ENCODE measurements at places on chromosomes 3 and 15.

GRCh38 chr15:33304924-33305323 is 5.8 kb upstream of the RYR3 start:
- DNase-seq: no peak

GRCh38 chr15:39898317-39898716 is 21.7 kb downstream of the GPR176 start:
- no peak for DNase-seq

- no peak for DNase-seq
Measured at GRCh38 chr15:80384432-80384831, 19.8 kb upstream of the ARNT2 start.

GRCh38 chr3:127025456-127025855 is 42.5 kb downstream of the PLXNA1 start:
- no peak for DNase-seq

- DNase-seq: no peak
Measured at GRCh38 chr3:8441969-8442559, 59.6 kb upstream of the LMCD1 start.

GRCh38 chr15:101320501-101321052 is 25.5 kb upstream of the SNRPA1 start:
- no peak for DNase-seq

DNA sequence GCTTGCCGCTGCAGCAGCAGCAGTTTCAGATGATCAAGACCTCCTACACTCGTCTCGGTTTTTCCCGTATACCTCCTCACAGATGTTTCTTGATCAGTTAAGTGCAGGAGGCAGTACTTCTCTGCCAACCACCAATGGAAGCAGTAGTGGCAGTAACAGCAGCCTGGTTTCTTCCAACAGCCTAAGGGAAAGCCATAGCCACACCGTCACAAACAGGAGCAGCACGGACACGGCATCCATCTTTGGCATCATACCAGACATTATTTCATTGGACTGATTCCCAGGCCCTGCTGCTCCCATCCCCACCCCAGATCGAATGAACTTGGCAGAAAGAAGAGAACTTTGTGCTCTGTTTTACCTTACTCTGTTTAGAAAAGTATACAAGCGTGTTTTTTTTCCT is 17.6 kb downstream of the CALML4 start:
- no peak for DNase-seq

- DNase-seq: no peak
Measured at GRCh38 chr3:4138786-4139431, 164.3 kb upstream of the SETMAR start.

All from NCI-H187 (cell line).